MG63 (cell line): ENCODE measurements at places on chromosomes 2 and 18. TPM values are rescaled to one million over a fixed set of nuclear protein-coding genes. Genes with fewer than 3 reads are reported as not detected.

The SLC4A5 gene
- under 0.01 TPM in 1 of 2 replicates, not detected in the other for total RNA-seq

The MAP3K19 gene
- total RNA-seq: not detected in 2 replicates

The XIRP2 gene
- total RNA-seq: 0.10 TPM in 1 of 2 replicates, not detected in the other

The TMEM169 gene
- not detected in 2 replicates for total RNA-seq

The ZAP70 gene
- 6.6 TPM in 1 of 2 replicates, not detected in the other for total RNA-seq

The IGFBP2 gene
- 191 and 249 TPM in 2 replicates for total RNA-seq

The MYOM1 gene
- total RNA-seq: 0.03 and 0.05 TPM in 2 replicates

The RNF125 gene
- total RNA-seq: 0.05 and 0.10 TPM in 2 replicates

The MYCN gene
- not detected in 2 replicates for total RNA-seq

The ELOA2 gene
- total RNA-seq: not detected in 2 replicates
